NCI-H2081 (cell line): ENCODE measurements at places on chromosomes 16 and 17.

- DNase-seq, result no peak
Observed at GRCh38 chr17:32772453-32773025, 104.4 kb downstream of the MYO1D start.

- no peak for DNase-seq
Observed at GRCh38 chr16:822909-823297, 22.4 kb upstream of the GNG13 start.

- no peak for DNase-seq
Observed at GRCh38 chr17:82022310-82022980, at the start of gene CENPX. Gene CENPX, minus strand, starts transcription at chr17:82022878. Its CDS starts 17 bp downstream, at chr17:82022861.

DNA sequence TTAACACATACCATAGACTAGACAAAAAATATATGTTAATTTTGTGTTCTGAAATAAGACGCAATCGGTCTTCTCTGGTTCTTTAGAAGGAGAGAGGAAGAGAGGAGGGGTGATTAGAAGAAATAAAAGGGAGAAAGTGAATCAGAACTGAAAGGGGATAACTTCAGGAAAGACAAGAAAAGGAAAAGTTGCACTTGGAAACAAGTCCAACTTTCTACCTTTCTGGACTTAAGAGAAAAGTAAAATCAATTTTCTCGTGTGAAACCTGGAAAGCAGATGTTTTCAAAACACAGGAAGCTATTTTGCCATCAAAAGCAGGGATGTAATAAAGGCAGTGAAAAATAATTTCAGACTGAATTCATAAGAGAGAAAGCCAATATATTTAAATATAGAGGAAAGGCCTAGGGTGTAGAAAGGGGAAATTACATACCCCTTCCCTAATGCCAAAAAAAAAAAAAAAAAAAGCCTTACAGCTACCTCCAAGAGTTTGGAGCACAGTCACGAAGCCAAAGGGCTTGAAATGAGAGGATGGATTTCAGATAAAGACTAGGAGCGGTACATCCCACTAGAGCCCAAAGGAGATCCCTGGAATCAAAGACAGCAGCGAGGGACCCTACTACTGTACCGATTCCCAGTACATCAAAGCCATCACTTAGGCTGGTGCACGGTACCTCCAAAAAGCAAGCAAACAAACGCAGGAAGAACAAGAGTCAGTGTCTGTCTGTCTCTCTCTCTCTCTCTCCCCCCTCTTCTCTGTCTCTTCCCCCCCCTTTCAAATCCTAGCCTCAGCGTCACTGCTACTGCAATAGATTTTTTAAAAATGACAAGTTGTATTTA lies 12.1 kb upstream of the ZFHX3 start:
- DNase-seq, result no peak

DNA sequence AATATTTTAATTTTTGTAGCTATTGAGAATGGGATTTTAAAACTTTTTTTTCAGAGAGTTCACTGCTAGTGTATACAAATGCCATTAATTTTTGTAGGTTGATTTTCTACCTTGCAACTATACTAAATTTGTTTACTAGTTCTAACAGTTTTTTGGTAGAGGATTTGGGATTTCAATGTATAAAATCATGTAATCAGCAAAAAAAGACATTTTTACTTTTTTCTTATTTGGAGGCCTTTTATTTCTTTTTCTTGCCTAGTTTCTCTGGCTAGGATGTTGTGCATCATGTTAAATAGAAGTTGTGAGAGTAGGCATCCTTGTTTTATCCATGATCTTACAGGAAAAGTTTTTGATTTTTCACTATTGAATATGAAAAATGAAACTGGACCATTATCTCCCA lies 602.9 kb upstream of the KIF2B start:
- no peak for DNase-seq

DNA sequence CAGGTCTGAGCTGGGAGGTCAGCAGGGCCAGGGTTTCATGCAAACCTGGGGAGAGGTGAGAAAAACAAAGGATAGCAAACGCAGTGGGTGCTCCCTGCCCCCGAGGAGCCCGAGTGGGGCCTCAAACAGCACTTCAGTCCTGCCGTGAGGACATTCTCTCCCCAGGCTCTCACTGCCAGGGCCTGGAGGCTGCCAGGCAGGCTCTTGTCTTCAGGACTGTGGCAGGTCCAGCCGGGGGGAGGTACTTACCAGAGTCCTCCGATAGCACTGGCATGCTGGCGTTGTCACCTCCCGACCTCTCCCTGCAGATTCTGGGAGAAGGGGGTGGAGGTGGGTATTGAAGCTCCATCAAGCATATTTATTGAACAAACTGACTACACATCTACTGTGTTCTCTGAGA lies 1.3 kb downstream of the MPP3 start:
- no peak for DNase-seq

GRCh38 chr17:50518384-50519023 lies 10.3 kb downstream of the MYCBPAP start:
- no peak for DNase-seq

- no peak for DNase-seq
Observed at GRCh38 chr16:68711421-68712139, 25.5 kb upstream of the CDH1 start.

DNA sequence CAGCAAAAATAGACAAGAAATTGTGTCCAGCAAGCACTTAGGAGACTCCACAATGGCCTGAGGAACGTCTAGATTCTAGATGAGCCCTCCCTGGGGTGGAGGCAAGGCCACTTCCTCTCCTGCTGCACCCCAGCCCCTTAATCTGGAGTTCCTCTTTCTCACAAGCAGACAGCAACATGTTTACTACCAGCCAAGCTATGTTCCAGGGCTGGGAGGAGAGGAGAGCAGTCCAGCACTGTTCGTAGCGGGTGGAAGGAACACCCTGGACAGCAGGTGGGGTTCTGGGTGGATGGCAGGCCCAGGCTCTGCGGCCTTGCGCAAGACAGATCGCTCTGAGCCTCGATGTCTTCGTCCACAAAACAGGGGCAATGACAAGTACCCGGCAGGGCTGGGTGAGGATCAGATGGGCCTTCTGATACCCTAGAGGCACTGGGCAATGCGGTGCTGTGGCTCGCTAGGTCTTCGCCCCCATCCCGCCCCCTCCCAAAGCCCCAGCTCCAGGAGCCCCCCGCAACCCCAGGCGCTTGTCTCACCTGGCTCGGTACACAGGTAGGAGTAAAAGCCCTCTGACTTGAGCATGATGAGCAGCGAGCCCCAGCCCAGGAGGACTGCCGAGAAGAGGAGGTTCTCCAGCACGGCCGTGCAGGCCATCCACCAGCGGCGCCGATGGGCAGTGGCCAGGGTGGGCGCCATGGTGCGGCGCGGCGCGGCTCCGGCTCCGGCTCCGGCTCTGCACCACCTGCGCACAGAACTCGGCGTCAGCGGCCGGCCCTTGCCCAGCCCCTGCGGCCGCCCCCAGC lies 1.3 kb downstream of the SLC43A2 start:
- DNase-seq, result no peak
